GM23248 (cell line): ENCODE measurements at places on chromosomes 11 and 22. TPM values are rescaled to one million over a fixed set of nuclear protein-coding genes. Genes with fewer than 3 reads are reported as not detected.

Gene BDNF
- 63.6 and 64.1 TPM in 2 replicates for total RNA-seq

Gene OR52E8
- not detected in 2 replicates for total RNA-seq

Gene BRSK2
- 0.11 and 0.13 TPM in 2 replicates for total RNA-seq

Gene MIOX
- not detected in 2 replicates for total RNA-seq

Gene CD248
- total RNA-seq = 212 and 230 TPM in 2 replicates

Gene SYTL2
- total RNA-seq = 3.3 and 5.3 TPM in 2 replicates

Gene VPREB3
- not detected in 2 replicates for total RNA-seq

Gene CALCA
- total RNA-seq = 1.3 TPM in 1 of 2 replicates, not detected in the other

Gene KRTAP5-9
- not detected in 2 replicates for total RNA-seq

Gene PKP3
- 1.2 and 4.9 TPM in 2 replicates for total RNA-seq

Gene OSBPL5
- 47.6 and 57.6 TPM in 2 replicates for total RNA-seq

Gene GSTT2
- 0.65 and 2.1 TPM in 2 replicates for total RNA-seq

DNA sequence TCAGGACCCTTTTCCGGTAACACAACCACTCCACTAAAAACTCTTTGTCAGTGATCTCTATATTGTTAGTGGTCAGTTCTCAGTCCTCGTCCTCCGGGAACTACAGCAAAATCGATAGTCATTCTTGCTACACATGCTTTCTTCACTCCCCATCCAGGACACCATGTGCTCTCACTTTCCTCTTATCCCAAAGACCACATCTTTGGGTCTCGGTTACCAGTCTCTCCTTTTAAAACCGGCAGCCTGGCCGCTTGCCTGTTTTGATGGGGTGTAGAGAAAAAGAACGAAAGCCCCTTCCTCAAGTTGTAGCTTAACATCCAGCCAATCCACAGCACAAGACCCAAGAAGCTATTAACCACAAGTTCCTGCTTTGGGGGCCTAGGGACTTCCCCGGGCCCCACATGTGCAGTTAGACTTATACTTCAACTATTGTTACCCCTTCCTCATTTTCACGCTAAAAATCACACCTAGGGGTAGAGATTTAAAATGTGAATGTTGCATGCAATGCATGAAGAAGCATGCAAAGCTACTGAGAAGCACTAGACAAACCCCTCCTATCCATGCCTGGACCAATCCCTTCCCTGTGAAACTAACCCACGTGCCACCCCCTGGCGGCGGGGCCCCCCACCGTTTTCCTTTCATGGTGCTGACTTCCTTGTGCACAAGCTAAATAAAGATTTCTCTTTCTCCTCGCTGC is 1.5 kb upstream of the TOLLIP start:
- no peak for DNase-seq

GRCh38 chr22:23501708-23502107 is 78.4 kb downstream of the IGLL1 start:
- no peak for DNase-seq

- no peak for DNase-seq
Observed at GRCh38 chr11:69344570-69345145, 50.7 kb downstream of the MYEOV start.

GRCh38 chr11:130485983-130486382 is 37.5 kb downstream of the ADAMTS15 start:
- DNase-seq = no peak

- peak; percentile 88 for DNase-seq
Observed at GRCh38 chr22:17830043-17830961, 56.0 kb upstream of the BID start.

- no peak for DNase-seq
Observed at GRCh38 chr22:25134451-25134850, 65.2 kb upstream of the CRYBB3 start.

DNA sequence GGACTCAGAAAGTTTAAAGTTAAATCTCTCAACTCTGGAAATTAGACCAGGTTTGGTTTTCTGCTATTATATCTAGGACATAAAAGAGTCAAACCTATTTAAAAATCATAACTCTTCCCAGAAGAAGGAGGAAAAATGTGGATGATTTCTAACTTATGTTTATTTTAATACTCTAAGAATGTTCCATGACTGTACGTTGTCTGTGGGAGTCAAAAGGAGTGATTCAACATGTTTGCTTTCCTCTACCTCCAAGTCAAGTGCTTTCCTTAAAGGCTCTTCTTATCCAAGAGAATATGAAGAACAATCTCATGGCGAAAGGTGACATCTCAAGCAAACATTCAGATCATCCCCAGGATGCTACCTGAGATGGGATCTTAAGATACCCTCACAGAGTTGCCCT is 21.6 kb downstream of the OR51E1 start:
- DNase-seq = no peak

DNA sequence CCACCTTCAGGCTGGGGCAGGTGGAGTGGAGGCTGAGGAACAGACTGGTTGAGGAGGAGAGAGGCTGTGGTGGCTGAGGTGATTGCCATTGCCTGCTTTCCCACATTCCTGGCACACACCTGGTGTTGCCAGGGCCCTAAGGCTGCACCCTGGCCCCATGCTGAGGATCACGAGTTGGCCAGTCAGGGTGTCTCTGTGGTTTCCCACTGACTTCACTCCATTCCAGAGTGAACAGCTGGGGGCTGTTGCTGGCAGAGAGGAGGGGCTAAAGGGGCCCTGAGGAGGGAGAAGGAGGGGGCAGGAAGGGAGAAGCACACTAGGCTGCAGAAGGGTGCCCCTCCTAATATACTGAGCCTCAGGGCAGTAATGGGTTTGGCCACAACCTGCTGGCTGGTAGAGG is 1.8 kb downstream of the TMEM86A start:
- DNase-seq = no peak

DNA sequence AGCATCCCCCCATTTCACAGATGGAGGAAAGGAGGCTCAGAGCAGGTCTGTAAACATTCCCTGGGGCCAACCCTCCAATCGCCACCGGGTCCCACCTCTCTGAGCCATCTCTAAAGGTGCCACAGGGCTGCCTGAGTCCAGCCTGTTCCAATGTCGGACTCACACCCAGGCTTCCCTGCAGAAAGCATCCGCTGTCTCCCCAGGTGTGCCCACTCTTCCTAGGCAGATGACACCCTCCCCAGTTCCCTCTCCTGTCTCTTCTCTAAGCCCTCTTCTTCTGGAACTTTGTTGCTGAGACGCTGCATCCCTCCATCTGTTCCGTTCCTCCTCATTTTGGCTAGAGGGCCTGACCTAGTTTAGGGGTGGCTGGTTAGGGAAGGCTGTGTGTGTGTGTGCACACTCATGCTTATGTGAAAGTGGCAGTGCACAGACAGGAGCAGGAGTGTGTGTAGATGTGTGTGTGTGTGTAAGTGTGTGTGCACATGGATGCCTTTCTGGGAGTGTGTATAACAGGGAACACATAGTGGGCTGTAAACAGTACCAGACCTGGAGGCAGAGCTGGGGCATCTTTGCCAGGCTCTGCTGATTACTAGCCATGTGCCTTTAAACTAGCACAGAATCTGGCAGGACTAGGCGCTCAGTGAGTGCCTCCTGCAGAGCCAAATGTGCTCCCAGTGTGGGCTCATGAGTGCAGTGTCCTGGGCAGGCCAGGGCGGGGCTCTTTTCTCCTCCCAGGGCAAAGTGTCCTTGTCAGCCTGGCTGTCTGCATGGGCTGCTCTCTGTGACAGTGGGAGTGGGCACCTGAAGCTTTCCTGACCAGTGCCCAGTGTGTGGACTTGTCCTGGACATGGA is 77.3 kb upstream of the NECTIN1 start:
- DNase-seq = no peak

GRCh38 chr11:48127521-48128183 is 89.0 kb upstream of the OR4B1 start:
- no peak for DNase-seq

- DNase-seq = peak; percentile 47
Observed at GRCh38 chr11:57491371-57492061, 24.0 kb downstream of the SLC43A1 start.

DNA sequence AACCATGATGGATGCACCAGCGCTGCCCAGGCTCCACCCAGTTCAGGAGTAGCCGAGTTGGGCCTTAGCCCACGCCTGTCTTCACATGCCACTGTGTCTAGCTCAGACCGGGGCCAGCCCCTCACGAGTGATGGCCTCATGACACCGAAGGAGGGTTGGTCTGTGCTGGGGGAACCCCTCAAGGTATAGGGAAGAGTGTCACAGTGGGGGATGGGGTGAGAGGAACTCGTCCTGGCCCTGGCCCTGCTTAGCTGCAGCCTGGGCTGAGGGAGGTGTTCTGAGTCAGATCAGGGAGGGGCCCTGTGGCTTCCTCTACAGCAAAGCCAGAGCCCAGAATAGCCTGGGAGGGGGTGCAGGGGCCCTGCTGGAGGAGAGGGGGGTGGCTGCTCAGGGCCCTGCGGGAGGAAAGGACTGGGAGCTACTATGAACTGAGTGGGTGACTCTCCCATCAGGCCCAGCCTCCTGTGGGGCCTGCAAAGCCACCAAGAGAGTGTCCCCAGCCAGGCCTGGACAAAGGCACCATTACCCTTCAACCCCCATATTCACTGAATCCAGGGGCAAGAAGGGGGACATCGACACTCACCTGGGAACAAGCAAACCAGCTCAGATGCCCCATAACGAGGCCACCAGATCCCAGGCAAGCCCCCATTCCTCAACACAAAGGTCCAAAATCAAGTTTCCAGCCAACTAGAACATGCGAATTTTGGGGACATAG is 41.2 kb downstream of the IGLL5 start:
- peak; percentile 80 for DNase-seq

- no peak for DNase-seq
Observed at GRCh38 chr11:48050304-48050703, 69.9 kb downstream of the PTPRJ start.

DNA sequence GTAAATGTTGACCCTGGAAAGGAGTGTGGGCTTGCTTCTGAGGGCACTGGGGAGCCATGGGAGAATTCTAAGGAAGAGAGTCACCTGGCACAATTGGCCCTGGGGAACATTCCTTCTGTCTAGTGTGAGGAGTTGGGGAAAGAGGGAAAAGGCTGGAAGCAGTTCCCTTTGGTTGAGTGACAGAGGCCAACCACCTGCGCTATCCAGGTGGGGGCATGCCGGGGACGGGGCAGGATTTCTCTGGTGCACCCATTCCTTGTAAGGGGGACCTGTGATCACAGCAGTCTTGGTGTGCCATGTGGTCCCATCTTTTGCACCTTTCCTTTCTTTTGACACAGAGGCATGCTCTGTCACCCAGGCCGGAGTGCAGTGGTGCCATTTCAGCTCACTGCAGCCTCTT is 92.1 kb upstream of the GRK3 start:
- no peak for DNase-seq

- no peak for DNase-seq
Observed at GRCh38 chr11:120775986-120776951, 247.6 kb upstream of the TBCEL start.

DNA sequence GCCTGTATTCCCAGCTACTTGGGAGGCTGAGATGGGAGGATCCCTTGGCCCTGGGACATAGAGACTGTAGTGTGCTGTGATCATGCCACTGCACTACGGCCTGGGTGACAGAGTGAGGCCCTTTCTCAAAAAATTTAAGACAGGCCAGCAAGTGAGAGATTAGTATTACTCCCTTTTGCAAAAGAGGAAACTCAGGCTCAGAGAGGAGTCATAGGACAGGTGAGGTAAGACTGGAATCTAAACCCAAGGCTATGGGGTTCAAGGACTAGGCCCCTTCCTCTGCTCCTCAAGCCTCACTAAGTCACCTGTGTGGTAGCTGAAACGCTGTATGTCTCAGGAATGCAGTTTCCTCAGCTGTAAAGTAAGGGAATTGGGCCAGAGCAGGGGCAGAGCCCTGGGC is 1.6 kb upstream of the P2RY2 start:
- DNase-seq = no peak

DNA sequence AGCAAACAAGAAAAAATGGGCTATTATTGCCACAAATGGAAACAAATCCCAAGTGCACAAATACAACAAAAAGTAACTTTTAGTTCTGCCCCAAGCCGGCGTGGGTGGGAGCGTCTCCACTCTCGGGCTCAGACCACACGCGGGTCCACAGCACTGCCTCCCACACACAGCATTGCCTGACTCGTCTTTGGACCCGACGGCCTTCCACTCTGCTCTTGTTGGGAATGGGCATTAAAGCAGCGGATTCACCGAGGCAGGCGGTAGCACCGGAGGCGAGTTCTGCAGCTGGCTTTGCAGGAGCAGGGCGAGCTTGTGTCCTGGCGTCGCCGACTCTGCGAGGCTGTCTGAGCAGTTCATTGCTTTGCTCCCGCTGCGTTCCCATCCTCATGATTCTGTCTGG is 23.0 kb downstream of the NADSYN1 start:
- no peak for DNase-seq

- DNase-seq = no peak
Observed at GRCh38 chr11:19617696-19618523, 94.7 kb upstream of the NAV2 start.

GRCh38 chr22:48365386-48365785 is 1462.3 kb downstream of the BRD1 start:
- no peak for DNase-seq

- DNase-seq = no peak
Observed at GRCh38 chr11:1727096-1727690, 23.2 kb downstream of the IFITM10 start.

DNA sequence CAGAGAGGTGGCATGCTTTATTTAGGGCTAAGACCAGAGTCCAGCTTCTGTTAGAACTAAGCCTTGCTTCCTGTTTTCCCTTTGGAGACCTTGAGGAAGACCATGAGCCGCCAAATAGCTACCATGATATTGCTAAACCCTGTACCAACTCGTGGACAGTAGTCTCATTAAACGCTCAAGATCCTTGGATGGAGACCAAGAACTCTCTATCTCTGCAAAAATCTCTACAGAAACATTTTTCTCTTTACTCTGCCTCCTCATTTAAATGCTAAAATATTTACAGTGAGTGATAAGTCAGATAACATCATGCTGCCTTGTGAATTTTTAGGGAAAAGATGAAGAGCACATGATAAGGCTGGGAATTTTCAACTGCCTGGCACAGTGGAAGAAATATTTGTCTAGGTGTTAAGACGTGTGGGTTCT is 197.8 kb downstream of the MAML2 start:
- peak; percentile 65 for DNase-seq

DNA sequence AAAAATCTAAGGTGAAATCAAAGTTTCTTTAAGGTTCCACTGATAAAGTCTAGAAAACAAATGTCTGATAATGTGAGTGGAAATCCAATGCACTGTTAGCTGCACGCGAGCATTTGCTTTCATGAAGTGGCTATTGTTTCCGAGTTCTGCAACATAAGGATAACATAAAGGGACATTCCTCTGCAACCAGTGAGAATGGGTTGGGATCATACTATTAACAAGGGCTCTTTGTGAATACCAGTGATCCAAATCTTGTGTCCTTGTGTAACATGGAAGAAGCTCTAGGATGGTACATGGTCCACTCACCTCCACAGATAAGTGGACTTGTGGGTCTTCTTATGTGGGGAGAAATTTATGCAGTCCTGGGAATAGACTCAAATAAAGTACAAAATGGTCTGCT is 24.6 kb downstream of the APIP start:
- no peak for DNase-seq

- DNase-seq = peak; percentile 85
Observed at GRCh38 chr11:46247090-46247489, 30.4 kb upstream of the CREB3L1 start.

GRCh38 chr11:95792200-95792599 is 1.9 kb downstream of the CEP57 start:
- DNase-seq = no peak

GRCh38 chr11:112810951-112811350 is 150.3 kb upstream of the NCAM1 start:
- DNase-seq = no peak
